ENCODE measurements at places on chromosomes 7 and 10.

GRCh38 chr7:139494835-139495579 lies 11.5 kb upstream of the KLRG2 start:
- DNase-seq: no peak

GRCh38 chr7:16171928-16172327 lies 249.4 kb downstream of the CRPPA start:
- no peak for DNase-seq

DNA sequence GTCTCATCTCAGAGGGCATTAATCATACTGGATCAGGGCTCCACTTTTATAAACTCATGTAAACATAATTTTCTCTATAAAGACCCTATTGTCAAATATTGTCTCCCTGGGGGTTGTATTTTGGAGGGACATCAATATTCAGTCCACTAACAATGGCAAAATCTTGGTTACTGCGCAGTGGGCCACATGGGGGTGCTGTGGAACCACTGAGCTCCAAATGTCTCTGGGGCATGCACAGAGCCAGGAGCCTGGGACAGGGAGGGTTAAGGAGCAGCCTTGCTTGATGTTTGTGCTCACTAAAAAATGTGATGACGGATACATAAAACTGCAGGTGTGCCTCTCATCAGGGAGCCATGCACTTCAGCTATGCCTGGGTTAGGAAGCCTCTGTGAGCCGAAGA lies 62.1 kb upstream of the PRSS58 start:
- DNase-seq: peak; percentile 40

DNA sequence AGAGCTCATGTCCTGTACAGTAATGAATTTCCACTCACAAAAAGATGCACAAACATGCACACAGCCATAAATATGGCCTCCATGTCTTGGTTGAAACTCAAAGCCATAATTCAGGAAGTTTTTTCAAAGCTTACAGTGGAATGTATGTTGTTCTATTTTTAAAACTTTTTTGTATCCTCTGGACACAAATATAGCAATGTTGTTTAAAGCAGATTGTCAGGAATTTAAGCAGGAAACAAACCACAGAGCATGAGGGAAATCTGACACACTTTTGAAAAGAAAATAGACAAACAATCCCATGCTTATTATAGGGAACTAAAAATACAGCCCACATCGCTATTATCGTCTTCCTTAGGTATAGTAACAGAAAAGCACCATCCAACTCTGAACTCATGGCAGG lies 21.5 kb downstream of the LRRN3 start:
- no peak for DNase-seq

DNA sequence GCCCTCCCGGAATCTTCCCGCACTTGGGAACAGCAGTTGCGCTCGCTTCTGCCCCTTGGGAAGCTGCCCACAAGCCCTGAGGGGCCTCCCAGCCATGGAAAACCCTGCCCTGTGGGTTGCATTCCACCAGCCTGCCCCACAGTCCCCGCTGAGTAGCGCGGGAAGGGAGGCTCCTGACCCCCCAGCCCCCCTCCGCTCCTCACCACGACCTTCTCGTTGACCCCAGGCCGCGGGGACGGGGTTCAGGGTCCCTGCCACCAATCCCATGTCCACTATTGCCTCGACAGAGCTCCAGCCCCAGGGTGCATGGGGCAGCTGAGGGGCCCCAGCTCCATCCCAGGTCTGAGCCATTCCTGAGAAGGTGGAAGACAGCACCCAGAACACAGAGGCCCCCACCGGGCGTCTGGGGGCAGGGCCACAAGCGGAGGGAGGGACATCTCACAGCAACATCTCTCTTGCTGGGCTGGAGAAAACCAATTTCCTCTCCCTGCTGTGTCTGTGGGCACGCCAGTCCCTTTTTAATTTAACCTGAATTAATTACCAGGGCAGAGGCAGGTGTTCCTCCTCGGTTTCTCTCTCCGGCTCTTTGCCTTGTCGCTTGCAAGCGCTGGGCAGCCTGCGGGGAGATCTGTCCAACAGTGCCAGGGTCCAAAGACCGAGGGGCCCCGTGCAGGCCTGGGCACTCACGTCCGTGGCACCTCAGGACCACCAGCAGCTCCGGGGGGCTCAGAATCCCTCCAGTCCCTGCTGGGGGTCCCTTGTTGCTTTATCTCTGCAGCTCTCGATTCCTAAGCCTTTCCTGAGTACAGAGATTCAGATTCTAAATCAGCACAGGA lies 57.9 kb downstream of the FOXL3 start:
- no peak for DNase-seq

DNA sequence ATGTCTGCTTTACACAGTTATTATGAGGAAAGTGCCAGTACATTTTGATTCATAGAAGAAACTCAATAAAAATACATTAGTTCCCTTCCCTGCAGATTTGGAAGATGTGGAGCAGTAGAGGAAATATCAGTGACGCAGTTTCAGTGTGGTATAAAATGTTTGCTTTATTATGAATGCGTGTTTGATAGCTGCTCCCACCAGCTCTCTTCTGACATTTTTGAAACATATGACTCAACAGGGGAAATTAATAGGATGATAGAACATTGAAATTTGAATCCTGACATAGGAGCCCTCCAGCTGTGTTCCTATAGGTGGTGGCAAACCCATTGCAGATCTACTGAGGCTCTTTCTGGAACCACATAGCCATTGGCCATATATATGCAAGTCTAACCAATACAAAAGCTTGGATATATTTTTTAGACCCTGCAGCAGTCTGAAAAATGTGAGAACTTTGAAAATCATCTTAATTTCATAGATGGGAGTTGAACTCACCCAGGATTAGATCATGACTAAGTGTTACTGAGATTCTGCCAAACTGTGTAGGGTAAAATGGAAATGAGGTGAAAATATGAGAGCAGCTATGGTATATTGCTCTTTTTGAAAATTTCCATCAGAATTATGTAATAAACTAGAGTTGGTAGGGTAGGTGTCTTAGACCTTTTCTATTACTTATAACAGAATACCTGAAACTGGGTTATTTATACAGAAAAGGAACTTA lies 47.8 kb downstream of the BZW2 start:
- peak; percentile 55 for DNase-seq

DNA sequence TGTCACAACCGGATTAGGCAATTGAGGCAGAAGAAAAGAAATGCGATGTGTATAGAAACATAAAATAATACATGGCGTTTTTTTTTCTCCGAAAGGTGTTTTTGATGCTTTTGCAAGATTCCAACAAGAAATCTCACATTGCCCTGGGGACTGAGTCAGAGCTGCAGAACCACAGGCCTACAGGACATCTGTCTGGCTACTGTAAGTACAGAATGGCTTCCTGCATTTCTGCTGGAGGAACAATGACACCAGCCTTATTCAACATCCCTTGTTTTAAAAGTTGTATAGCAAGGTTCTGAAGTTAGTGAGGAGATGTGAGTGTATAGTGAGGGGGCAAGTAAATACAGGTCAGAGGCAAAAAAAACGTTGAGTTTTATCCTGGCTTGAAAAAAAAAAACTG lies 256.4 kb downstream of the ABCA13 start:
- peak; percentile 64 for DNase-seq

DNA sequence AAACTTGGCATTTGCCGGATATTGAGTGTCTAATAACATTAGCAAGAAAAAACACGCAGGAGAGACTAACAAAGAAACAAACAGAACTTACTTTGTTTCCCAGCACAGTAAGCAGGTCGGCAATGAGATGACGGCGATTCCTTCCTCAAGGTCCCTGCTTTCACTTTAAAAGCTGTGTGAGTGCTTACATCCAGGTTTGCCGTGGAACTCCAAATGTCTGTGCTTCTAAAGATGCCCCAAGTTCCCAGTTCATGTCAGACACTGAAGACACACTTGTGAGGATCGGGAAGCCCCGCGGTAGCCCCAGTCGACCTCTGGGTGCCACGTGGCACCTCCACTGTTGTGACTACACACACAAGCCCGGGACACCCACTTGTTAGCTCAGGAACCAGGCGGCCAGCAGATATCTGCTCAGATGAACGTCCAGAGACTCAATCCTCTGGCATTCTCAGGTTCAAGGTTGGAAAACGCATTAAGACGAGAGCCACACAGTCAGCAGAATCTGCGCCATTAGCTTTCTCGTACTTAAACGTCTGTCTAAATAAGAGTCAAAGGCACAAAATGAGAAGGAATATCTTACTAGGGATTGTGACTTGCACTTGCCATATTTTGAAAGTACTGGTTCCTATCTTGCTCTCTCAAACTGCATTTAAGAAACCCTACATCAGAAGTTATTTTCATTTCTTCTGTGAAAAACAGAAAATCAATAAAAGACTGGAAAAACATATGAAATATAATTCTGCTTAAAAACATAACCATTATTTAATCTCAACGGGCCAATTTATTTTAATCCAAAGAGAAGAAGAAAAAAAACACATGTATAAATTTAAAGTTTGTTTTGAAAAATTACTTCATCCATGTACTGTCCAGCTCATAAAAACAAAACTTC lies 207.6 kb upstream of the KLF14 start:
- peak; percentile 63 for DNase-seq

- DNase-seq: no peak
Observed at GRCh38 chr10:14949291-14949690, 4.6 kb downstream of the DCLRE1C start.

DNA sequence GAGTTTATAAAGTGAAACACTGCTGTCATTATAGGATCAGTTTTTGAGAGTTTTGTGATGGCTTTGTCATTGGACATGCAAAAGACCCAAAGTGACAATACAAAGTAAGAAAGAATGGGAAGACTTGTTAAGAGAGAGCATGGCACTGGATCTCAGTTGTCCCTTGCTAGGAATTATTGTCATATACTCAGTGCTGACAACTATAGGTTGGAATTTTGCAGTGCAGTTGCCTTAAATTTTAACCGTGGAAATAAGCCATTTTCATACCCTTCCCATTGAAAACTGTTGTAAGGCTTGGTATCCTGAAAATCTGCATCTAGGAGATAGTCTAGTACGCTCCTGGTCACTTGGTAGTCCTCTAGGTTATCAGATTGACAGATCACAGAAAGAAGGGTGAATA lies 1156.7 kb downstream of the GATA3 start:
- DNase-seq: peak; percentile 25
